Stimulated activated CD8-positive, alpha-beta memory T cell treated with anti-CD3 and anti-CD28 coated beads, Interleukin-12 subunit alpha, Interleukin-12 subunit beta, amount 100 ng/mL, for 1 hour (primary cell): ENCODE measurements at places on chromosomes 4 and X.
A peak's percentile ranks its signal among the peaks of the same experiment; 100 is the strongest.

- DNase-seq = no peak
Measured at GRCh38 chrX:68929332-68930150, 100.7 kb downstream of the EFNB1 start.

DNA sequence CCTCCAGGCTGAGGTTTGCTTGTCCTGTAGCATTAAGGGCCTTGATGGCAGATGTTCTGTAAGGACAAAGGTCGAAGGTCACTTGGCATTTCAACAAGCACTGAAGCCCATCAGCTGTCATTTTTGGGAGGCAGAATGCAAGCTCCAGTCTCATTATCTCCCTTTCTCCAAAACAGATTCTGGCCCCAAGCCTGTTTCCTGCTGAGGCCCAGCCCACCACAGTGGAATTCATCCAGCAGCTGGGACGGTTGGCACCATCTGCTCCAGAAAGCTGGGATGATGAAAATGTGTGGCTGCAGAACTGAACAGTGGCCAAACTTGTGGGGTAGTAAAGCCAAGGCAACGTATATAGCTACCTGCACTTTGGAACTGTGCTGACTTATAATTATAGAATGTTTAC is 17.7 kb upstream of the PPEF2 start:
- no peak for DNase-seq

DNA sequence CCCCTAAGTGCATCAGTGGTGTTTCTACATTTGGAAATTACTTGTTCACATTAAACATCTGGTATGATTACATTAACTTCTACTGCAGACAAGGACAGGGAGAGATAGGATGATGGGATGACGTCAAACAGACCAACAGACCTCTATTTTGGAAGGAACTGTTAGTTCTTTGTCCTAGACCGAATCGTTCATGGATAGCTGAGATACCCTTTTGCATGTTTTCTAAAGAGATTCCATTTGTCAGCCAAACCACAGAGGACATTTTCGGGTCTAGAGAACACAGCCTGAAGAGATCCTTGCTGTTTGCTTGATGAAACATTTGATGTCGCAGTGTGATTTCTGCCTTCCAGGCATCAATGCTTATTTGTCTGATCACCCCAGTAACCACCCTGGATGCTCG is 27.7 kb downstream of the CHST7 start:
- no peak for DNase-seq

DNA sequence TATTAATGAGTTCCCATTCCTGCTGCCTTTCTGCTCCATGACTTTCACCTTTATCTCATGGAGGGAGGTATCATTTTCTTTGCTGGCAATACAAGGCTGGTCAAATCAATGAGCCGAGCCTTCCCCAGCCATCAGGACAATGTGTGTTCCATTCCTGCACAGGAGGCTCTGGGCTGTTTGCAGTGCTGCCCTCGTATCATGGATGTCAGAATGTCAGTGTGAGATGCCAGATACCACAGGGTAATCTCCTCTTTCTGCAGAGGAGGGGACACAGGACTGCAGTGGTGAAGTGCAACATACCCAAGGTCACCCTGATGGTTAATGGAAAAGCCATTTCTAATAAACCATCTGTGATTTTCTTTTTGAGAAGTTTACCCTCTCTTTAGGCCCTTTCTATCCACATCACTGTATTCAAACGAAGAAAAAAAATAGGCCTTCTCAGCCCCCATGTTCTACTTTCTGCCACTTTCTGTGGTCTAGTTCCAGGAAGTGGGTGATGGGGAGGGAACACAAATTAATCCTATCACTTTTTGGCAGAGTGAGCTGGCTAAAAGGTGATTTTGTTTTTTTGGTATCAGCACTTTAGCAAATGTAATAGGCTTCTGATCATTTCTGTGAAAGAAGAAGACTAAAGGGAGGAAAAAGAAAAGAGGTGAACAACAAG is 490.2 kb upstream of the BOD1L1 start:
- no peak for DNase-seq

DNA sequence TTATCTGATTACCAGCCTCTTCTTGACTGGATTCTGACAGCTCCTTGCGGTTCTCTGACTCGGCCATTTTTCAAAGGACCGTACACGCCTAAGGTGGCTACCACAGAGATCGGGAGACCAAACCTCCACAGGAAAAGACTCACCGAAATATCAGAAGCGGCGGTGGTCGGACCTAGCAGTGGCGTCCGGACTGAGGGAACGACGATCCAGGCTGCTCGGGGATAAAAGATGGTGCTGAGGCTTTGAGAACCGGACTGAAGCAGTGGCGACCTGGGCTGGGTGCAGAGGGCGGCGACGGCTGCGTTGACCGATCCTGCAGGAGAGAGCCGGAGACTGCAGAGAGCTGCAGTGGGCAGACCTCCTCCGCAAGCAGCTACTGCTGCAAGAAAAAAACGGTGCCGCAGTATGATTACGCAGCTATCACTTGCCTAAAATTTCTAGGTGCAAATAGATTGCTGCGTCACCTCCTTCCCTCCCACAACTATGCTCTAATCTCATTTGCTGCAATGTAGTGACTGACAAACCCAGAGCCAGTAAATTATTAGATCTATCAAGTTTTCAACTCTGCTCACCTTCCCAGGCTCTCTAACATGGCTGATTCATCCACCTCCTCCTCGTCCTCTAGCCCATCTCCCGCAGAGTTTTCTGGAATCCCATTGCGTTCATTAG is at the start of gene NAP1L2:
Gene NAP1L2 (minus strand): TSS at position 426 of the 669 bp plus-strand sequence. CDS start 359 bp downstream, at position 67.
- DNase-seq = peak; percentile 15

- no peak for DNase-seq
Measured at GRCh38 chrX:131298036-131298435, 8.9 kb upstream of the IGSF1 start.

DNA sequence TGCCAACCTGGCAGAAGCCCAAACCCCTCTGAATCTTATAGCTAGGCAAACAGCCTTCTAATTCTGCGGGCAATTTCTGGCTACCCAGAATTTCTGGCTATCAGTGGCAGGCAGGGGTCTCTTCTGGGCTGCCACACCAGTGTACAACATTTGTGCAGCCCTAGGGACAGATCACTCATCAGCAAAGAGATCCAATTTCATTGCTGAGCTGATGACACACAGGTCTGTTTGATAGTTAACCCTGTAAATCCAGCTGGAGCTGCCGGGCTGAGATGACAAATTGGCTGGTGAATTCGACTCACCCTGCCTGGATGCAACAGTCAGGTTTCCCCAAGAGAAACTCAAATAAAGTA is 2.4 kb downstream of the MID1 start:
- no peak for DNase-seq

- no peak for DNase-seq
Measured at GRCh38 chrX:69264158-69264581, 98.9 kb upstream of the PJA1 start.

DNA sequence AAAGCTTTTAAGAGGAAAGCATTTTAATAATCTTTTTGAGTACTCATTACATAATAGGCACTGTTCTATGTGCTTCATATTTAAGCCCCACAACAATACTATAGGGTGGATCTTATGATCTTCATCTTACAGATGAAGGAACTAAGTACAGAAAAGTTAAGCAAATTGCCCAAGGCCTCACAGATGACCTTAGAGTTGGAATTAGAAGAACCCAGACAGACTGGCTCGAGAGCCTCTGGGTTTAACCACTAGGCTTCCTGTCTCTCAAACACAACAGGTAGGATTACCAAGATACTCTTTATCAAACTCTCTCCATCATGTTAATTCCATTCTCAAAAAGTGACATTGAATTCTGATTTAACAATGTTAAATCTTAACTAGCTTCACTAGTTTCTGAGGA is 23.8 kb downstream of the TRPC5 start:
- no peak for DNase-seq

DNA sequence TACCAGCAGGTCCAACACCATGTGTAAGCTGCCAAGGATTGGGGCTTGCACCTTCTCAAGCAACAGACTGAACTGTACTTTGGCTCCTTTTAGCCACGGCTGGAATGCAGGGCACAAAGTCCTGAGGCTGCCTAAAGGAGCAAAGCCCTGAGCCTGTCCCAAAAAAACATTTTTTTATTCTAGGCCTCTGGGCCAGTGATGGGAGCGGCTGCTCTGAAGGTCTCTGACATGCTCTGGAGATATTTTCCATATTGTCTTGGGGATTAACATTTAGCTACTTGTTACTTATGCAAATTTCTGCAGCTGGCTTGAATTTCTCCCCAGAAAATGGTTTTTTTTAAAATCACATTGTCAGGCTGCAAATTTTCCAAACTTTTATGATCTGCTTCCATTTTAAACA is 885.3 kb downstream of the GLUD2 start:
- DNase-seq = no peak

DNA sequence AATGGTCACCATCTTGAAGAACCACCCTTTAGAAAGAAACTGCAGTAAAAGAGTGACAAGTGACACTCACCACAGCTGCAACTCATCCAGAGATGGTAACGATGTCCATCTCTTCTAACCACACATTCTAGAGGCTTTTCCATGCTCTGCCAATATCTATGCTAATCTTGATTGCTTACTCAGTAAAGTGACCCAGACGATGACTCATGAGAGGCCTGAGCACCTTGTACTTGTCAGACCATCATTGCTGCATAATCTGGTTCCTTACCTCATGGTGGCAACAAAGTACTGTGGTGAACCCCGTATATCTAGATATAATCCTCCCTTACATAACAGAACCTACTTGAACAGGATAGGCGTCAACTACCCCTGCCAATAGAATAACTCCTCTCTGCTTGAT is 75.6 kb downstream of the CCNG2 start:
- DNase-seq = no peak

DNA sequence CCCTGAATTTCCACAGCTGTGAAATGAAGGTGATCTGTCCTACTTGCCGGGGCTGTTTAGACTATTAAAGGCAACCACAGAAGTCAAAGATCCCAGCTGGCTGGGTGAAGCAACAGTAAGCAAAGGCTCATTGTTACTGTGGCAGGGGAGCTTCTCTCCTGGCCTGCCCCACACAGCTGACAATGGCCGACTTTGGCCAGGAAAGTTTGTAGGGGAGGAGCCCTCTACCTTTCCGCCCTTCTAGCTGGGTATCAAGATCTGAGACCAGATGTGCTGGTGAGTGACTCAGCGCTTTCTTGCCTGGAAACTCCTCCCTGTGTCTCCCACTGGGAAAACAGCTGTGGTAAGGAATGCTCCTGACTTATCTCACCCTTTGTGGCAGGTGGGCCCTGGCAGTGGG is 21.1 kb downstream of the RASSF6 start:
- DNase-seq = no peak

DNA sequence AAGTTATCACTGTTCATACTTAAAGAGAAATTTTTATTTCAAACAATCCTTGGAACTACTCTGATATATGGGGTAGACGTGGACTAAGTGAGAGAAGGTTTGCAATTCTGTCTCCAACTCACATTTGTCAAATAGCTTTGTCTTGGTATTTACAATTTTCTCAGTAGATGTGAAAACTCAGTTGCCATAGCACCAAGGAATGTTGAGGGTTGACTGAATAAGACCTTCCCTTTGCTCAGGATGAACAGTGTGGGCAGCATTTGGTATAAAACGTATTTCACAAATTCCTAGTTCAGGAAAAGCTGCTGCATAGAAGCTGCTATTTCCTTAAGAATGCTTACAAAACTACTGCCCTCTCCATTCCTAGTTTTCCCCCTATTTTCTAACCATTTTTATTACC is 399.5 kb downstream of the NKX6-1 start:
- DNase-seq = no peak

- no peak for DNase-seq
Measured at GRCh38 chrX:63708801-63709200, 76.2 kb downstream of the ARHGEF9 start.

DNA sequence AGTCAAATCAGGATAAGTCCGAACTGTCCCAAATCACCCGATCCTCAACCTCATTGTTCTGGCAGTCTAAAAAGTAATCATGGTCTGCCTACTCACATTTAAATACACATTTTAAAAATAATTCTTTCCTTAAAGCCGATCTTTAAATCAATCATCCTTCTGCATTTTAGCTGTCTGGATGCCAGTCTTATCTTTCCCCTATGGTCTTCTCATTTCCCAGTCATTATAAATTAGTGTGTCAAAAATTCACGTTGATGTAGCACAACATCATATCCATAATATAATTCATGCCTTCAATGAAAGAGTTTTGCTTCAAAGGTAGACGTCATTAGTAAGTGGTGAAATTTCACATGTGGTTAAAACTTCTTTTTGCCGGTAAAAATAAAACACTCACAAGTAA is 108.1 kb upstream of the FRG1 start:
- DNase-seq = no peak

- no peak for DNase-seq
Measured at GRCh38 chrX:154607370-154607769, 11.7 kb downstream of the CTAG1B start.

DNA sequence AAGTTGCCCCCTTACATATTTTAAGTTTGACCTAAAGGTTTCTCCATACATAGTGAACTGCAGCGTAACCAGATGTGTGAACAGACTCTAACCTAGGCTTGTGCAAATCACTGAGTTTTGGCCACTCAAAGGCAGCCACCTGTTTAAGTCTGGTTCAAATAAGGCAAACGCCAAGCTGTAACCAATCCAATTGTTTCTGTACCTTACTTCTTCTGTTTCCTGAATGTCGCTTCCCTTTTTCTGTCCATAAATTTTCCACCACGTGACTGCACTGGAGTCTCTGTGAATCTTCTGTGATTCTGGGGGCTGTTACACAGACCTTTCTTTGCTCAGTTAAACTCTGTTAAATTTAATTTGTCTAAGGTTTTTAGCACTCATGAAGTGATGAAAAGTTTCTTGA is 618.8 kb downstream of the GLUD2 start:
- no peak for DNase-seq

- DNase-seq = no peak
Measured at GRCh38 chr4:183873409-183874185, 31.5 kb upstream of the STOX2 start.

DNA sequence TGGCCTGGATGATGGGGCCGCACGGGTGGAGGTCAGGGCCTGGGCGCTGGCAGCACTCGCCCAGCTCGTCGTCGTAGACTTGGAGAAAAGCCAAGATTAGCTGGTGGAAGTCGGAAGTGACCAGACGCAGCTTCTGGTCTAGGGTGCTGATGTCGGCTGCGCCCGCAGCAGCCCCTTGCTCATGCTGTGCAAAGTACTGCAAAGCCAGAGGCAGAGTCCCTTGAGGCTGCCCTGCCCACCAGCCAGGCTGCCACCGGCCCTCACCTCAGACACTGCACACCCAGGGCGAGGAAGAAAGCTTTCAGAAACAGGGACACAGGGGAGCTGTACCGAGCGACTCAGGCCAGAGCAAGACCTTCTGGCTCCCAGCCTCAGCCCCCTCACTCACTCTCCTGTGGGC is 9.7 kb upstream of the TREX2 start:
- no peak for DNase-seq

GRCh38 chrX:444305-444704 is 57.6 kb upstream of the PPP2R3B start:
- DNase-seq = no peak
